ENCODE measurements at places on chromosomes 16 and 17.

DNA sequence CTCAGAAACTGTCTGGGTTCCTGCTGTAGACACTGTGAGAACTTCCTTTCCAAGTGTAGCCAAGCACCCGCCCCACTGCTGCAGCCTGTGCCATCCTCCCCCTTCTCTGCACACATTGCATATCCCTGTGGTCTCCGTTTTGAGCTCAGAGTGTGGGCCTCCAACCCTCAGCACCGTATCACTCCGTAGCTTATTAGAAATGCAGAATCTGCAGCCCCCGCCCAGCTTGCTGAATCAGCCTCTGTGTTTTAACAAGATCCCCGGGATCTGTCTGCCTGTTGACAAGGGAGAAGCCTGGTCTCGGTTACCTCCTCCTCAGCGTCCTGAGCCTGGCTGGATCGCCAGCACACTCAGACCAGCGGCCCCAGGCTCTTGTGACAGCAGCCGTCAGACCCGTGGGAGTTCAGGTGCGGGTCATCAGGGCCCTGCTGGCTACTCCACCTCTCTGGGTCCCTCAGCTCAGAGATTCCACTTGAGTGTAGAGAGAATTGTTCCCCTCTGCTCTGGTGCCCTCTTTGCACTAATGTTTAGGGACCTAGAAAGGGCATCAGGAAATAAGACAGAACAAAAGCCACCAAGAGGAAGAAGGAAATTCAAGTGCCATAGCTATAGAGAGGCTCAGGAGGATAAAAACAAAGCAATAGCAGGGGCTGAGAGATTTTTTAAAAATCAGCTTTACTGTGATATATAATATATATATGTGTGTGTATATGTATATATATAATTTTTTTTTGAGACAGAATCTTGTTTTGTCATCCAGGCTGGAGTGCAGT lies 92.3 kb downstream of the PITPNC1 start:
- no peak for DNase-seq

DNA sequence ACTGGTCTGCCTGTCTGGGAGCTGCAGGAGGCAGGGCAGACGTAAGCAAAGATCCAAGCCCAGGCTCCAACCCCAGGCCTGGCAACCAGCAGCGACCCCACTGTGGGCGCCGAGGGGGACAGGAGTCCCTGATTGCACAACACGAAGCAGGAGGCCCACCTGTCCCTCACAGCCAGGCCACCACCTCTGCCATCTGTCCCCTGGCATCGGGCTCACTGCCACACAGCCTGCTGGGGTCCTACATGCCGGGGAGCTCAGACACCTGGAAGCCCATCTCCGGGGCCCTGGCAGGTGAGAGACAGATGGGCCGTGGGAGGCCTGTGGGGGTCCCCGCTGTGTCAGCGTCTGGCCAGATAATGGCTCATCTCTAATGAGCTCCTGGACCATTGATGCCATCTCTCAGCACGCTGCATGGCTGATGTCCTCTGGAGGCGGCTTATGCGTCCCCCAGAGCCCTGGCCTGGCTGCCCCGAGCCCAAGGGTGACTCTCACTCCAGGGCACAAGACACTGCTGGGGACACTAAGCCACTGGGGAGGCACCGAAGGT lies 11.3 kb upstream of the RASD1 start:
- no peak for DNase-seq

- peak; percentile 15 for DNase-seq
These were observed 755 bp upstream of the TUFM start for GRCh38 chr16:28846933-28847273.

DNA sequence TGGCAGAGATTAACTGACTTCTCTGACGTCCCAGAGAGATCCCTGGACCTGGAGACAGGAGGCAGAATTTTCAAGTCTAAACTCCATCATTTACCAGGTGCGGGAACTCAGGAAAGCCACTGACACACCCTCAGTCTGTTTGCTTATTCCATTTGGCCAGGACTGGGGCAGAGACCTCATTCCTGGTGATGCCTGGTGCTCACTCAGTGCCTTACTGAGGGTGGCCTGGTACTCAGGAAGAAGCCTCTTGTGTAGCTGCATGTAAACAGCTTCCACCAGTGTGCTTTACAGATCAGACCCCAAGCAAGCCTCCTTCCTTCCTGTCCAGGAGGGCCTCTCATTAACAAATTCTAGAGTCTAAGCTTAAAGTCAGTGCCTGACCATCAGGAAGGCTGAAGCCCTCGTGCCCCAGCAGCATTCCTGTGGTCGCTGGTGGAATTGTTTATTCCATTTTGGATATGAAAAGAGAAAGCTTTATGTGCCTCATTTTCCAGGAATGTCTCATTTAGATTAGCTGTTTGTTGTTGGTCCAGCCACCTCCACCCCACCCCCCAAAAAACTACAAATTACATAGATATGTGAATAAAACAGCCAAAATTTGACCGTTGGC lies 236.1 kb upstream of the CDH5 start:
- DNase-seq = no peak

DNA sequence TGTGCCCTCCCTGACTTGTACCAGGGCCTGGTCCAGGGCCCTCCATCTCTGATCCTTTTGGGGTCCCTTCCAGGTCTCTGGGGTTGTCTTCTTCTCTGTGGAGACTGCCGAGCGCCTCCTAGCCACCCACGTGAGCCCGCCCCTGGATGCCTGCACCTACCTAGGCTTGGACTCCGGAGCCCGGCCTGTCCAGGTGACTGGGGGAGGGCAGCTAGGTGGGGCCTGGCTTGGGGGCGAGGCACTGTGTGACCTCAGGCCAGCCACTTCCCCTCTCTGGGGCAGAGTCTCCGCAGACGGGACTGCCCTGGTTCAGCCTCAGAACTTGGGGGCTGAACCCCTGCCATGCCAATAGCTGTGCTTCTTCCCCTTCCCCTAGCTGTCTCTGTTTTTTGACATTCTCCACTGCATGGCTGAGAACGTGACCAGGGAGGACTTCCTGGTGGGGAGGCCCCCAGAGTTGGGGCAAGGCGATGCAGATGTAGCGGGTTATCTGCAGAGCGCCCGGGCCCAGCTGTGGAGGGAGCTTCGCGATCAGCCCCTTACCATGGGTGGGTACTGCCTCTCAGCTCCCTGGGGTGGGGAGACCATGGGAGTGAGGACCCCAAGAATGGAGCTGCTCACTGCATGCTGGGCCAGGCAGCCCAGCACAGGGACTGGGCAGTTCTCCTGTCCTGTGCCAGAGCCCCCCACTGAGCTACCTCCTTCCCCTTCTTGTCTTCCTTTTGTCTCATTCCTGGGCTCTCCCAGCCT lies 14.6 kb downstream of the FCSK start:
- no peak for DNase-seq

- peak; percentile 15 for DNase-seq
These were observed 148.2 kb upstream of the GOT2 start for GRCh38 chr16:58882292-58882691.

DNA sequence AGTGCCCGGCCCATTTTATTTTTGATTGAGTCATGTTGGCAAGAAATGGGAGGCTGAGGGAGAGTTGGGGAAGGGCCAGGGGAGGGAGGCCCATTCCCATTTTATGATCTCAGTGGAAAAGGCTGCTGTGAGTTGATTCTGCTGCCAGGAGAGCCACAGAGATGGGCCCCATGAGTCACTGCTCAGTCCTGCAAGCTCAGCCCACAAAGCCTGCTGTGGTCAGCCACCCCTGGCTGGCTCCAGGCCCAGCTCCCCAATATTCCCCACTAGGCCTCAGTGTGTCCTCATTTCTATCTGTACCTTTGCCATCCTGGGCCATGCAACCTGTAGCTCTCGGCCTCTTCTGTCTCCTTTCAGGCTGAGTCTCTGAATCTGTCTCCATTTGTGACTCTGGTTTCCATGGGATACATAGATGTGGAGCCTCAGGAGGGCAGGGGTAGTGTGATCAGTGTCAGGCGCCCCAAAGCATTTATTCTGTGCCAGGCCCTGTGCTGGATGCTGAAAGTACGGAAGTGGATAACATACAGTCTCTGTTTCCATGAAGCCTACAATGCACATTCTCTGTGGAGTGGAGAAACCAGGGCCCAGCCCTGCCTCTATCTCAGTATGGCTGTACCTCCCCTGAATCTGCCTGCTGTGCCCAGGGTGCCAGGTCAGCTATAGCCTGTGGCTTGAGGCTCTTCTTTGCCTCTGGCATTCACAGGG lies 1.9 kb upstream of the PLEKHG4 start:
- no peak for DNase-seq

DNA sequence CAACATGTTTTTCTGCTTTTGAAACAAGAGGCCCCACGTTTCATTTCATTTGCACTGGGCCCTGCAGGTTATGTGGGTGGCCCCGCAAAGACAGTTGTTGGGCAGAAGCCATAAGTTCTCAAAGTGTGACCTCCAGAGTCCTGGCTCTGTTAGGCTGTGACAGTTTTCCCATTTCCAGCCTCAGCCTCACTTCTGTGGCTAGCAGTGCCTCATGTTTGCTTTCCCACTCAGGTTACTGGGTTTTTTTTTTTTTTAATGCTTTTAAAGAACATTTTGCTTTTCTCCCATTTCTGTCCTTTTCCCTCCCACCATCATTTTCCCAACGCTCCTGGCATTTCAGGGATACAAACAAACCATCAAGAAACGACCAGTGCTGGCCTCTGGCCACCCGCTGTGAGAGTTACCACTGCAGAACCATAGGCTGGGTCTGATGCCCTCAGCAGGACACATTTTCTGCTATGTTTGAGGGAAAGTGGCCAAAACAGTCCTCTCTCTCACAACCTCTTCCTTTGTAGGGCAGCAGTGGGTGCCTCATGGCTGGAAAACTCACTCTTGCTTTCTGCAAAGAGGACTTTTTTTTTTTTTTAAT lies 159.0 kb upstream of the MPHOSPH6 start:
- DNase-seq = no peak

- no peak for DNase-seq
These were observed 48.6 kb downstream of the PRKCA start for GRCh38 chr17:66351033-66351432.

DNA sequence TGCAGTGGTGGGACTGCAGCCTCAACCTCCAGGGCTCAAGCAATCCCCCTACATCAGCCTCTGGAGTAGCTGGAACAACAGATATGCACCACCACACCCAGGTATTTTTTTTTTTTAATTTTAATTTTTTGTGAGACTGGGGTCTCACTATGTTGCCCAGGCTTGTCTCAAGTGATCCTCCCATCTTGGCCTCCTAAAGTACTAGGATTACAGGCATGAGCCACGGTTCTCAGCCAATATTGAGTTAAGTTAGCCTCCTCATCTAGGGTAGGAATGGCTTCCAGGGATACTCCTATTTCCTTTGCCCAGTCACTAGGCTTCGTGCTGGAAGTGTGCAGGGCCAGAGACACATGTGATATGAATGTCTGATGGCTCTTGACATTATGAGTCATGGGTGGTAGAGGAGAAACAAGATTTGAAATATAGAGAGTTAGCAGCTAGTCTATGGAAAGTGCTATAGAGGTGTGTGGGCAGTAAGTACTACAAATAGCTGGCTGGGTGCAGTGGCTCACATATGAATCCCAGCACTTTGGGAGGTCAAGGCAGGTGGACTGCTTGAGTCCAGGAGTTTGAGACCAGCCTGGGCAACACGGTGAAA lies 8.0 kb upstream of the HES7 start:
- DNase-seq = no peak

DNA sequence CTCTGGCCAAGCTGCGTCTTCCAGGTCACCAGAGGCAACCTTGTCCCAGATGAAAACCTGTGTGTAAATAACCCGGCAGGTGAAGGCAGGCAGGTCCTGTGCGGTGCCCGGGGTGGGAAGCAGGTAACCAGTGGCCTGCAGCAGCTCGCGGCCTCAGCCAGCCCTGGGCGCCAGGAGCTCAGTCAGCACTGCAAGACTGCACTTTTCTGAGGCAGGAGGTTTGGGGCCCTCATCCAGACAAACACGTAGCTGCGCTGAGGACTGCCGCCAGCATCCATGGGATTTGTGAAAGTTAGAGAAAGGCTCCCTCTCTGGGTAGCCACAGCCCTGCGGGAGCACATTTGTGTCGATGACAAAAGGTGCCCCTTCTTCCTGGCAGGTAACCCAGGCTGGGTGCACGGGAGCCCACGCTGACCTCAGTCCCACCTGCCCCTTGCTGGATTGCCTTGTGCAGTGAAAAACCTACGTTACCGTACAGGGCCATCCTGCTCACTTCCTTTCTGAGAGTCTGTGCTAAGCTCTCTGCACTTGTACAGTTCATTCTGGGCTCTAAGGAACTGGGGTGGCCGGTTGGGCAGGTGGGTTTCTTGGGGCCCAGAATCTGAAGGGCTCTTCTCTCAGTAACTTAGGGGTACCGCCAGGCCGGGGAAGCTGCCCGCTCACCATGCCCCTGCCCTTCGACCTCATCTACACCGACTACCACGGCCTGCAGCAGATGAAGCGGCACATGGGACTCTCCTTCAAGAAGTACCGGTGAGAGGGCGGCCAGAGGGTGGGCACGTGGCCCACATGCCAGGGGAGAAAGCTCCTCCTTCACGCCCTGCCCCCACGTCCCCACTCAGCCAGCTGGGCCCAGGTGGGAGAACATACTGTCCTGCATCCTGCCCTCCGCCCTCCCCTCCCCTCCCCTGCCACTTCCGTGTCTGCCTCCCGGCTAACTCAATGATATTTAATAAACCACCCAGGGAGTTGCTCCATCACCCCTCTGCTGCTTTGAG lies 56.4 kb downstream of the MGAT5B start:
- DNase-seq = no peak

DNA sequence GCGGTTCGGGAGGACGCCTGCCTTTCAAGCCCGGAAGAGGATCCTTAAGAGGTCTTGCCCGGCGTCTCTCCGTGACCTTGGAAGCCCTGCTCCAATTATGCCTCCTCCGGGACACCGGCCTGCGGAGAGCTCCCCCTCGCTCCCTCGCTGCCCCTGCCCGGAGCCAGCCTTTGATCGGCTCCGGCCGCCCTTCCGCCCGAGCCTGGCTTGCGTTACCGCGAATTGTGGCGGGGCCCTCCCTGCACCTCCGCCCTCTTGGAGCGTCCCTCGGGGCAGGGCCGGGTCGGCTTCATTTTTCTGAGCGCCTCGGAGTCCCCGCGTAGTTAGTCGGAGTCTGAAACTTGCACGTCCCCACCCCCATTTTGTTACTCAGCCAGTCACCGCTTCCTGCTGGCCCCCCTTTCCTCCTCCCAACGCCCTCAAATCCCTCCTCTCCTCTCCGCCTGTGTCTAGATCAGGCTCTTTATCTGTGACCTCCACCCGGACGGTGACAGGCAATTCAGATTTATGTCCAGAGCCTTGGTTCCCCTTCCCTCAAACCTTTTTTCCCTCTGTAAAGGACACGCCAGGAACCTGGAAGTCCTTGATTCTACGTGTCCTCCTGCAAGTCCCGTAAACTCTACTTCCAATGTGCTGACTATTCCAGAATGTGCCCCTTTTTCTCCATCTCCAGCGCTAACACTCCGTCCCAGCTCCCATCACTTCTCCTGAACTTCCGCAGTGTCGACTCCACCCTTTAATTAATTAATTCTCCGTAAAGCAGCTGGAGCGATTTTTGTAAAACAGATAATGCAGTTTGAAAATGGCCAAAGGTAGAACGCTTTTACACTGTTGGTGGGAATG lies 569 bp upstream of the RABEP2 start:
- DNase-seq = peak; percentile 86

GRCh38 chr17:61130330-61130729 lies 269.3 kb upstream of the TBX2 start:
- no peak for DNase-seq
